ENCODE measurements at places on chromosomes 11 and 22. TPM values are rescaled to one million over a fixed set of nuclear protein-coding genes. Genes with fewer than 3 reads are reported as not detected.
A peak's percentile ranks its signal among the peaks of the same experiment; 100 is the strongest.

- peaks cover 21% of the 10 kb centered on the region for H3K4me1 ChIP-seq
- no peaks in the 10 kb centered on the region for H3K36me3 ChIP-seq
- no peak overlapping the region for H3K4me3 ChIP-seq
- DNase-seq = no peak
- peak overlapping the region; percentile 49 for H3K27ac ChIP-seq
- H3K27me3 ChIP-seq = no peaks in the 10 kb centered on the region
These were observed 17.8 kb upstream of the CASTOR1 start for GRCh38 chr22:30307041-30307574.

E2F8 gene
- not detected for total RNA-seq

GRCh38 chr11:40882301-40882700 is 577.2 kb downstream of the LRRC4C start:
- no peaks in the 10 kb centered on the region for H3K36me3 ChIP-seq
- H3K27me3 ChIP-seq = no peaks in the 10 kb centered on the region
- H3K4me1 ChIP-seq = no peaks in the 10 kb centered on the region
- no peak overlapping the region for H3K4me3 ChIP-seq

TRIM22 gene
- 21.6 TPM for total RNA-seq

DNA sequence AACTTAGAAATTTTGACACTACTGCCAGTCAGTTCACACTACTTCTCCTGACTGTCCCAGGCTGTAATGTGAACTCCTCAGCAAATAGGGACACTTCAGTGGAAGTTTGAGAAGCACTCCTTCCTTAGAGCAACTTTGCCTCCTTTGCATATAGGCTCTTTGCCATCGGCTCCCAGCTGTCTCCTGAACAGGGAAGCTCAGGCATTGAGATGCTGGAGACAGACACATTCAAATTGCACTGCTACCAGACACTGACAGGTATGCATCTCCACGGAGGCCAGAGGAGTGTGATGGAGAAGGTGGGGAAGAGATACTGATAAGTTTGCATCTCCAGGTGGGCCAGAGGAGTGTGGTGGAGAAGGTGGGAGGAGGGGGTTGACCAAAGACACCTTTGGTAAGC is 1.4 kb downstream of the TRAPPC4 start:
- peak overlapping the region; percentile 98 for H3K27ac ChIP-seq
- H3K4me3 ChIP-seq = peak overlapping the region; percentile 92
- DNase-seq = no peak
- peaks cover 19% of the 10 kb centered on the region for H3K36me3 ChIP-seq

MFRP gene
- total RNA-seq = not detected

GRCh38 chr11:60942970-60943565 is 8.9 kb downstream of the SLC15A3 start:
- no peak overlapping the region for H3K4me3 ChIP-seq
- H3K36me3 ChIP-seq = peaks cover 48% of the 10 kb centered on the region
- no peaks in the 10 kb centered on the region for H3K27me3 ChIP-seq
- no peak overlapping the region for H3K27ac ChIP-seq
- DNase-seq = no peak

PDE3B gene
- 43.1 TPM for total RNA-seq

GRCh38 chr11:93858121-93858775 is 7.8 kb upstream of the VSTM5 start:
- H3K27ac ChIP-seq = no peak overlapping the region
- peak; percentile 4 for DNase-seq
- H3K4me1 ChIP-seq = no peaks in the 10 kb centered on the region
- H3K4me3 ChIP-seq = no peak overlapping the region
- no peaks in the 10 kb centered on the region for H3K36me3 ChIP-seq

- H3K4me1 ChIP-seq = no peaks in the 10 kb centered on the region
- no peak for DNase-seq
- H3K36me3 ChIP-seq = no peaks in the 10 kb centered on the region
- no peak overlapping the region for H3K4me3 ChIP-seq
These were observed 261.5 kb downstream of the BRD1 start for GRCh38 chr22:49566141-49566541.

GRCh38 chr11:24240496-24241175 is 256.2 kb upstream of the LUZP2 start:
- no peaks in the 10 kb centered on the region for H3K27me3 ChIP-seq
- H3K36me3 ChIP-seq = no peaks in the 10 kb centered on the region
- H3K4me3 ChIP-seq = no peak overlapping the region
- no peak for DNase-seq
- no peak overlapping the region for H3K27ac ChIP-seq

RFPL3 gene
- not detected for total RNA-seq

SRRD gene
- 18.6 TPM for total RNA-seq

SPTY2D1 gene
- total RNA-seq = 9.9 TPM

GRCh38 chr22:47102648-47103047 is 340.2 kb downstream of the TBC1D22A start:
- no peaks in the 10 kb centered on the region for H3K4me1 ChIP-seq
- H3K4me3 ChIP-seq = no peak overlapping the region
- no peak overlapping the region for H3K27ac ChIP-seq
- no peak for DNase-seq
- peaks cover 4% of the 10 kb centered on the region for H3K36me3 ChIP-seq

RAB6A gene
- 165 TPM for total RNA-seq

TP53I11 gene
- 9.0 TPM for total RNA-seq

DNA sequence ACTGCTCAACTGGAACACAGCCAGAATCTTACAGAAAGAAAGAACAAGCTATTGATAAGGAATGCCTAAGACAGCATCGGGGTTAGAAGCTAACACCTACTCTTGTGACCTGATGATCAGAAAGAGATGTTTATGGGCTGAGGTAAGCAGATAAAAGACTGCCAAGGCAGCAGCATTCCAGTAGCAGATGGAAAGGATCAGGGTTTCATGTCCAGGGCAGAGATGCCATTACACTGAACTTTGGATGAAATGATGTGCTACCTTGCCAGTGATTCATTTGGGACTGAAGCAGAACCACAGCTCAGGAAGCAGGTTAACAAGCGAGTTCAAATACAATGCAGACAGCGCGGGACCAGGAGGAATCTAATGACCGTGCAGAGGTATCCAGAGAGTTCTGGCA is 27.1 kb upstream of the APOA1 start:
- H3K4me3 ChIP-seq = no peak overlapping the region
- no peak overlapping the region for H3K27ac ChIP-seq
- H3K36me3 ChIP-seq = peaks cover 86% of the 10 kb centered on the region
- no peaks in the 10 kb centered on the region for H3K4me1 ChIP-seq
- no peak for DNase-seq

TMEM138 gene
- total RNA-seq = 13.5 TPM

AMPD3 gene
- total RNA-seq = 1.3 TPM

- no peaks in the 10 kb centered on the region for H3K27me3 ChIP-seq
- peaks cover 28% of the 10 kb centered on the region for H3K4me1 ChIP-seq
- H3K36me3 ChIP-seq = no peaks in the 10 kb centered on the region
- peak; percentile 77 for DNase-seq
These were observed 3.8 kb upstream of the ADORA2A start for GRCh38 chr22:24423519-24424000.

MUC5B gene
- total RNA-seq = 0.50 TPM

TMEM121B gene
- 0.09 TPM for total RNA-seq

DNA sequence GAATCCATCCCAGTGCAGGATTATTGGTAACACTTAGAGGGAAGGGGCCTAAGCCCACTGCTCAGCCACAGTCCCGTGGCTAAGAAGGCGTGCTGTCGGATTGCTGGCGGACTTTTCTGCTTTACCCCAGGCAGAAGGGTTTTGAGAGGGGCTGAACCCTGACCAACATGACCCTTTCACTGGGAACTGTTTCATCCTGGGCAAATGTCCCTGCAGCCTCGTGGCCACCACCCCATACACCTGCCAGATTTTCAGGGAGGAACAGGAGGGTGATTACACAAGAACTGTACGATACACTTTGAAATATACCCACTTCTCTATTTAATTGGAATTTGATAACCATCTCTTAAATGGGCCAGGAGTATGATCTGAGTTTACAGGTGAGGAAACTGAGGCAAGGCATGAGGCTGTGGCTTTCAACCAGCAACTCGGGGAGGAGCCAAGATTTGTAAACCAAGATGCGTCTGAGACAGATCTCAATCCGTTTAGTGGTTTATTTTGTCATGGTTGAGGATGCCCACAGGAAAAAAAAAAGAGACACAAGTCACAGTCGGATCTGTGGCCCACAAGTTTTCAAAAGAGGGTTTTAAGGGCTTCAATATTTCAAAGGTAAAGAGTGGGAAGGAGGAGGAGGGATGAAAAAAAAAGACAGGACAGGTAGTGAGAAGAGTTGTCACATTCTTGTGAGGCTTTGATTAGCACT is 6.1 kb upstream of the APOL3 start:
- peaks cover 42% of the 10 kb centered on the region for H3K4me1 ChIP-seq
- H3K36me3 ChIP-seq = no peaks in the 10 kb centered on the region
- no peak for DNase-seq
- H3K27me3 ChIP-seq = no peaks in the 10 kb centered on the region

- no peak overlapping the region for H3K27ac ChIP-seq
- no peaks in the 10 kb centered on the region for H3K27me3 ChIP-seq
- no peak for DNase-seq
- H3K4me1 ChIP-seq = no peaks in the 10 kb centered on the region
- H3K36me3 ChIP-seq = no peaks in the 10 kb centered on the region
These were observed 29.0 kb downstream of the ELMOD1 start for GRCh38 chr11:107619926-107620325.

MAJIN gene
- total RNA-seq = not detected

GRCh38 chr11:11569936-11570491 is 51.8 kb downstream of the GALNT18 start:
- DNase-seq = no peak
- no peaks in the 10 kb centered on the region for H3K4me1 ChIP-seq
- H3K27ac ChIP-seq = peak overlapping the region; percentile 42
- no peaks in the 10 kb centered on the region for H3K27me3 ChIP-seq
- H3K4me3 ChIP-seq = no peak overlapping the region

- no peak for DNase-seq
- no peak overlapping the region for H3K27ac ChIP-seq
- no peaks in the 10 kb centered on the region for H3K36me3 ChIP-seq
- H3K27me3 ChIP-seq = no peaks in the 10 kb centered on the region
- H3K4me3 ChIP-seq = no peak overlapping the region
These were observed 25.2 kb downstream of the OR51E2 start for GRCh38 chr11:4672470-4672869.

DNA sequence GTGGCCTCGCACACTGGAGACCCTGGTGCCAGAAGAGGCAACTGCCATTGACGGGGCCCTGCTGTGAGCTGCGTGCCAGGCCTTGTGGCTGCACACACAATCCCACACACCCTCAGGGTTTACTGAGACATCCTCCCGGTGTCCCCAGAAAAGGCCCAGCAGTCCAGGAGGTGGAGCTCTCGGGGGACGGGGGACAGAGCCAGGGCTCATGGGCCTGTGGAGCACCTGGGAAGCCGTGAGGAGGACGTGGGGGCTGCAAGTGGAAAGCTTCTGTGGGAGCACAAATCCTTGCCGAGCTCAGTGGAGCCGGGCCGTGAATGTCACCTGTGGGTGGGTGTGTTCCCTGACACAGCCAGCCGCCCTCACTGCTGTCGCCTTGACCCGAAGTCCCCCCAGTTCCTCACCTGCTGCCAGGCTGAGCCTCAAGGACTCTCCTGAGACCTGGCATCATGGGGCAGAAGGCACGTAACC is 609.7 kb downstream of the TBC1D22A start:
- DNase-seq = no peak
- no peaks in the 10 kb centered on the region for H3K4me1 ChIP-seq
- H3K27me3 ChIP-seq = no peaks in the 10 kb centered on the region

GRCh38 chr22:33438273-33438672 is 380.1 kb upstream of the SYN3 start:
- H3K27ac ChIP-seq = no peak overlapping the region
- no peaks in the 10 kb centered on the region for H3K36me3 ChIP-seq
- no peak for DNase-seq
- H3K4me3 ChIP-seq = no peak overlapping the region

DNA sequence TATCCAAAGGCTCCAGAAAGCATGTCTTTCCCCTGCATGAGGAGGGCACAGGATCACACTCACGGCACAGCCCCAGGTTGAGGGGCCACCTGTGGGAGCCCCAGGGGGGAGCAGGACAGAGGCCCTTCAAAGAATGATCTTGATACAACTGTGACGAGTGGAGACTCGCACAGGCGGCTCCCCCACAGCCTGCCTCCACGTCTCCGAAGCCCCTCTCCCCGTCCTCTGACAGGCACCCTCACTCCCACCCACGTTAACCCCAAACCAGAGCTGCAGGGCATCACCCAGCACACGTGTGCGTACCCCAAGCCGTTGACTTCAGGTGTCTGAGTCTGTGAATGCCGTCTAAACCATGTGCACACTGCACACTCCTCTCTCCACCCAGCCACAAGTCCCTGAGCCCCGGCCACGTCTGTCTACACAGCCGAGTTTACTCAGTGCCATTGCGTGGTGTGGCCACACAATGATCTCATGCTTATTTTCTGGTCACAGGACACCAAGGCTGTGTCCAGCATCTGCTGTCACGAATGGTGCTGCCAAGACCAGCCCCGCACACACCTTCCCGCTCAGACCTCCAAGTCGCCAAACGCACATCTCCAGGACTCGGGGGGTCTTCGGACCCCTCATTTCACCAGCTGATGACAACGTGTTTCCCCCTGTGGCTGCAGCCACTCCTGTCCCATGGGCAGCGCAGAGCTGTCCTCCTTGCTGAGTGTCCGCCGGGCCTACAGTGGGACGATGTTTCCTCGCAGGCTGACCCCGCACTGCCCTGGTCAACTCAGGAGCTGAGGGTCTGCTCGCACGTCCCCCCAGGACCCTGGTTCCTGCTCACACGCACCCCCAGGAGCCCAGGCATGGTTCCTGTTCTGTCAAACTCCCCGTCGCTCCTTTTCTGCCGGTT is 251.2 kb downstream of the BRD1 start:
- H3K27ac ChIP-seq = no peak overlapping the region
- no peaks in the 10 kb centered on the region for H3K27me3 ChIP-seq
- H3K36me3 ChIP-seq = no peaks in the 10 kb centered on the region
- no peak for DNase-seq
- H3K4me1 ChIP-seq = no peaks in the 10 kb centered on the region

GRCh38 chr11:45599161-45599943 is 66.1 kb downstream of the CHST1 start:
- no peak for DNase-seq
- no peaks in the 10 kb centered on the region for H3K4me1 ChIP-seq
- H3K4me3 ChIP-seq = no peak overlapping the region
- H3K36me3 ChIP-seq = no peaks in the 10 kb centered on the region
- no peak overlapping the region for H3K27ac ChIP-seq

- no peaks in the 10 kb centered on the region for H3K4me1 ChIP-seq
- no peaks in the 10 kb centered on the region for H3K36me3 ChIP-seq
- H3K27me3 ChIP-seq = no peaks in the 10 kb centered on the region
- DNase-seq = no peak
These were observed 9.4 kb downstream of the NPTXR start for GRCh38 chr22:38834215-38834953.

- peaks cover 15% of the 10 kb centered on the region for H3K4me1 ChIP-seq
- no peak for DNase-seq
- H3K27me3 ChIP-seq = no peaks in the 10 kb centered on the region
- H3K4me3 ChIP-seq = no peak overlapping the region
These were observed 78.8 kb upstream of the BID start for GRCh38 chr22:17853073-17853472.

DNA sequence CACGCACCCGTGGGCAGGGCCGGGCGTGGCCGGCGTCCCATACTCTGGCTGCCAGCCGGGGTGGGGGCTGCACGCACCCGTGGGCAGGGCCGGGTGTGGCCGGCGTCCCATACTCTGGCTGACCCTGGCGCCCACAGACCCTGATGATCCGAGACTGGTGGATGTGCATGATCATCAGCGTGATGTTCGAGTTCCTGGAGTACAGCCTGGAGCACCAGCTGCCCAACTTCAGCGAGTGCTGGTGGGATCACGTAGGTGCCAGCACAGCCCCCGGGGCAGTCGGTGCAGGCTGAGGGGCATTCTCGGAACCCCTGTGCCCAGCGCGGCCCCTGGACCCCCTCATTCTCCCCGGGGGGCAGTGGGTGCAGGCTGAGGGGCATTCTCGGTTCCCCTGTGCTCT is 19.0 kb downstream of the RNH1 start:
- H3K4me3 ChIP-seq = no peak overlapping the region
- peaks cover 2% of the 10 kb centered on the region for H3K4me1 ChIP-seq
- no peaks in the 10 kb centered on the region for H3K27me3 ChIP-seq
- H3K27ac ChIP-seq = no peak overlapping the region
- DNase-seq = no peak
- peaks cover 3% of the 10 kb centered on the region for H3K36me3 ChIP-seq

DCDC1 gene
- total RNA-seq = 1.9 TPM

All from liver (tissue), 10 donors.